NCI-H1694 treated with DMSO at 0.1 percent for 48 hours (cell line): ENCODE measurements at places on chromosomes 4 and X.

DNA sequence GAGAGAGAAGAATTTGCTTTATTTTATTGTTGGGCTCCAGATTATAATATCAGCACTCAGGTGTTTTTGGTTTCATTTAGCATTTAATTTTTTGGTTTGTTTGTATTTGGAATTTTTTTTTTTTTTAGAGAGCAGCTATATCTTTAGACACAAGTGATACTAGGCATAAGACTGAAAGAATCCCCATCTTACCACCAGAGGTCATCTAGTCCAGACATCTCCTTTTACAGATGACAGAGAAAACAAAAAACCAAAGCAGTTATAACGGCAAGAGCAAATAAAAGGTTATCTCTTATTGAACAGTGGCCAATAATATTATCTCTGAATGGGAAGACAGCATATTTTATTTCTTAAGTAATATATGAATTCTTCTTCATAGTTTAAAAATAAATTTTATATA lies 22.8 kb downstream of the USP38 start:
- no peak for DNase-seq

DNA sequence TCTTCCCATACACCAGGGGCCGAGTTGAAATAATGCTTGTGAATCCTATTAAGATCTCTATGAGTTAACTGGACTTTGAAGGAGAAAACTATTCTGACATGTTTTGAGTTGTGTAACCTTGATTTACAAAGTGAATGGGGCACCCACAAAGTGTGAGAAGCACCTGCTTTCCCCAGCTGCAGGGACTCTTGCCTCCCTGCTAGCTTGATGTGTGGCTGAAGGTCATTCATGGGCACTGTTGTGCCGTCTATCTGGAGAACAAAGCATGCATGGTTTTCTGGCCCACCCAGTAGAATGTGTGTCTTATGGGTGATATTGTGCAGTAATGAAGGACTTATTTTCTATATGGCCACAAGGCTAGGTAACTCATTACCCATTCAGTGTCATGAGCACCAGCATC lies 53.1 kb downstream of the TSPAN7 start:
- DNase-seq: no peak

DNA sequence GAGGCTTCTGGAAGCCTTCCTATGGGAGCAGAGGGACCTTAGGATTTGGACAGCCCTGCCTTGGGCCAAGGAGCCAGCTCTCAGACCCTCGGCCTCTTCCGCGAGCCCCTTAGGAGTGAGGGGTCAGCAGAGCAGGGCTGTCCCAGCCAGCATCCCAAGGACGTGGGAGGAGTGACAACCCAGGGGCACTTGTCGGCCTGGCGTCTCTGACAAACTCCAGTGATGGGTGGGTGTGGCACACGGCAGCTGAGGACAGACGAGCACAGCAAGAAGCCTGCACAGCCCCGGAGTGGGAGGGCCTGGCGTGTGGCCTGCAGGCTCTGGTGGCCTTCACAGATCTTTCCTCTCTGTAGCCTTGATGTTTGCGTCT lies 11.6 kb upstream of the TNIP2 start:
- no peak for DNase-seq

DNA sequence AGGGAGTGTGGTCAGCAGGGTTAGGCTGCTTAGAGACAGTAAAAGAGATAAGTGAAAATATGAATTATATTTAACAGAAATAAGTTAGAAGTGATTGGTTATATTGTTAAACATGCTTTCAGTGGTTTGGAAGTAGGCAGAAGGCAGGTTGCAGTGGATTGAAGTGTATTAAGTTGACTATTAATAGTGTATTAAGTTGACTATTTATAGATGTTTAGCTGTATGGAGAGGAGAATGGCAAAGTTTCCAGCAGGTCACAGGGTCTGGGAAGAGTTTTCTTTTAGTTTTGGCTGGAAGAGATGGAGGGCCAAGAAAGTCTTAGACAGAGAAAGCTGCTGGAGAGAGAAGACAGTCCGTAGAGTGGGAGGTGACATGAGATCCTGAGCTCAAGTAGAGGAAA lies 7.9 kb downstream of the SMIM20 start:
- no peak for DNase-seq

GRCh38 chr4:125765941-125766340 lies 451.2 kb downstream of the FAT4 start:
- no peak for DNase-seq

DNA sequence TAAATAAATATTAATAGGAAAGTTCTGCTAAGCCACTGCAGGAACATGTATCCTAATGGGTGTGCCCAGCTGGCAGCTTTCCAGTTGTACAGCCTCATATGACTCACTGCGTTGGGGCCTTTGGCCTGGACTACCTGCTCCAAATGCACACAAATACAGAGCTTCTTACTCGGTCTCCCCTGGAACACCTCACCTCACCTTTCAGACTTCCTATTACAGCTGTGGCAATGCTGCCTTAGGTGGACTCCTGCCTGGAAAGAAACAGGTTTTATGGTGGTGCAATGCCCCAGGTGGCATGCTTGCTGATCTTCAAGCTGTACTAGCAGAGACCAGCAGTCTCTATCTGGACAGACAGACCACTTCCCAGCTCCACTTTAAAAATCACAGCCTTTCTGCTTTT lies 85.7 kb upstream of the EXOC1L start:
- DNase-seq: no peak

DNA sequence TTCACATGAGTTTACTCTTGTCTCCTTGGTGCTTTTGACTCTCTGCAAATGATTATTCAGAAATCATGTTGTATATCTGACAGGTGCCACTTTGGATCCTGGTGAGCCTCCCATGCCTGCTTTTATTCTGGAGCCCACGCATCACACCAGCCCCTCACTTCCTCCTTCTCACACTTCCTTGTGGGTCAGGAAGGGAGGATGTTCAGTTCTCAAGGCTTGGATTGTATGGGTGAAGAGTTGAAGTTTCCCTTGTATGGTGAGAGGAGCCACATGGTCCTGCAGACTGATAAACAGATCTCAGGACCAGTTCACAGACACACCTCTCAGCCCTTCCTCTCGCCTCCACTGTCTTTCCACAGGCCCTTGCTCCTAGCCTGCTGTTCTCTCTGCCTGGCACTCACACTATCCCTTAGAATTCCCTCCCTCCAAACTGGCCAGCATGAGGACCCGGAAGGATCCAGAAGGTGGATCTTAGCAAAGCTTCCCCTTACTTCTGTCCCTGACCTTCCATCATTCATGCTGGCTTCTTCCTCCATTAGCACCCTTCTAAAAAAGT lies 92.1 kb downstream of the STK32B start:
- no peak for DNase-seq

- DNase-seq: no peak
Measured at GRCh38 chrX:45134775-45135174, 65.9 kb downstream of the DIPK2B start.

- DNase-seq: no peak
Measured at GRCh38 chrX:153974003-153974725, 1.6 kb downstream of the TMEM187 start.

DNA sequence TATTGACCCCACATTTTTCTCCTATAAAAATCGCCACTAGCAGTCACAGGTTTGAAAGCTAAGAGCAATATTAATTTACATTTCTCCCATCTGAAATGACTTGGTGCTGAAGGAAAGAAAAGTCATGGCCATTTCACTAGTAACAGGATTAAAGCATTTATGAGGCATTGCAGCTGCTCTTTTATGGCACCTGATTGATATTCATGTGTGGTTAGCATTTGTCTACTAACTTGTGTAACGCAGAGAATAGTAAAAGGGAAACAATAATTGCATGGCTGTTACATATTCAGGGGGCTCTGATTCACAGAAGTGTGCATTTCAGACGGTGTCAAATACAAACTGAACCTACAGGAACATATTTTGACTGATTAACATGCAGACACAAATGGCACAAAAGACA lies 5.2 kb downstream of the PCDH19 start:
- no peak for DNase-seq

- no peak for DNase-seq
Measured at GRCh38 chr4:174334628-174335027, 50.9 kb downstream of the CEP44 start.

DNA sequence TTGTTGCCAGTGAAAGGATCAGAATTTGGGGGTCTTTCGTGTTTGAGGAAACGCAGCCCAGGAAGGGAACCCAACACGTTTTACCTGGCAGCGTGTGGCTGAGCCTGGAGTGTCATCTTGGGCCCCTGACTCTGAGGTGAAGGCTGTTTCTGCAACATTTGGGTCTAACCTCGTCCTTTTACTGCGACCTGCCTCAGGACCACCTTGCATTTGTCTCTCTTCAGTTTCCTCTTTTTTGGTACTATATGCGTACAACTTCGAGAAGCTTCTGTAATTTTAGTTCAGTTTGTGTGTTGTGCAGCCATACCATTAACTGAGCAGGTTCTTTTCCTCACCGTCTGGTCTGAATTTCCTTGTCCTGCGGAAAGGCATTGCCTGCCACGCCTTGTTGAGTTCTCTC lies 61.5 kb downstream of the TMEM131L start:
- DNase-seq: no peak

DNA sequence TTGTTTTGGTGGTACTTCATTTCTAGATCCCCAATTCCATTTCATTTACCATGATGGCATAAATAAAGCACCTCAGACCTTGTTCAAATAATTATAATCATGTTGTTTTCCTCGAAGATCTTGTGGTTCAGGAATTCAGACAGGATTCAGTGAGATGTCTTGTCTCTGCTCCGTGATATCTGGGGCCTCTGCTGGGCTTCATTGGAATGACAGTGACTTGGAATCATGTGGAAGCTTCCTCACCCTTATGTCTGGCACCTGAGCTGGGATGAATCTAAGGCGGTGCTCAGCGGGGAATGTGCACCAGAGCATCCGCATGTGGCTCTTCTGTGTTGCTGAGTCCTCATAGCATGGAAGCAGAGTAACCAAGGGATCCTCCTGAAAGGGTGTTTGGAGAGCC lies 132.2 kb downstream of the VEGFC start:
- no peak for DNase-seq

- no peak for DNase-seq
Measured at GRCh38 chr4:101178731-101179130, 168.6 kb downstream of the PPP3CA start.

- no peak for DNase-seq
Measured at GRCh38 chrX:20394451-20394850, 127.7 kb upstream of the RPS6KA3 start.

DNA sequence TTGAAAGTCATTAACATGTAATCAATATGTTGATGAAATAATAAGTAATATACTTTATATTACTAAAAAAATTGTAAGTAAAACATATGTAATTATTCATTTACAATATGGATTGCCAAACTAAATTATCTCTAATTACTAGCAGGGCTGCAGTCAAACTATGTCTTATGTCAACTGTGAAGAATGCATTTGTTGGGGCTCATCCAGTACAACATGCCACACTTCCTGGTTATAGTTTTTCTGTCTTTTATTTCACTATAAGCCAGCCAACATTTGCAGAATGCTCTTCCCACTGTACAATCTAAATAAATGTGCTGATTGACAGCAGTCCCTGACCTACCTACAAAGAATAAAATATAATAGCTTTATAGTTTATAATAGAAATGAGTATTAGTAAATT lies 975.4 kb upstream of the NDST4 start:
- DNase-seq: no peak

- no peak for DNase-seq
Measured at GRCh38 chr4:84563002-84563401, 19.9 kb upstream of the CDS1 start.

DNA sequence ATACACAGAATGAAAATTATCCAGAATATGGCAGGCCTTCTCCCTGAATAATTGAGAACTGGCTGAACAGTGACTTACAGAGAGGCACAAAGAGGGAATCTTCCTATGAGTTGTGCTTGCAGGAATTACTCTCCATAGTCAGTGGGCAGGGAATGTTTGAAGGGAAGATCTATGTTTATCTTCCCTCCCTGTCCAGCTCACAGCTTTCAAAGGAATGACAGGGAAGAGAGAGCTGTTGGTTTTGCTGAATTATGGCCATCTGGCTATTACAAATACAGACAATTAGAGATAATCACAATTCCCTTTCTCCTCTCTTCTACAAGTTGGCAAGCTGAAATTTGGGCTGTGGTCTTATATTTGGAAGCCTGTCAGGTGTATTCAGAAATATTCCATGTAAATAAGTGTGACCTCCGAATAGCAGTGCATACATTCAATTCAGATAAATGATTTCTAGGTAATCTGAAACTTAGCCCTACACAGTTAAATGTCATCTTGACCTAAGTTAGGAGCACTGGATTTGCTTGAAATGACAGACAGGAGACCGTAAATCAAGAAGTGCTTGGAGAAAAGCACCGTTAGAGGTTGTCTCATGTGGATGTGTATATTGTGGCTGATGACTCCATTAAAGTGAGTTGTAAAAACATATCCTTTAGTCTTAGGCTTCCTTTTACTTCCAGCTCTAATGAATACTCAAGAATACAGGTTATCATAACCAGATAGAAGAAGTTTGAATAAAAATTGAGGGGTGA lies 136.8 kb downstream of the C4orf33 start:
- DNase-seq: no peak

- no peak for DNase-seq
Measured at GRCh38 chrX:1164322-1165288, 47.8 kb downstream of the CRLF2 start.

DNA sequence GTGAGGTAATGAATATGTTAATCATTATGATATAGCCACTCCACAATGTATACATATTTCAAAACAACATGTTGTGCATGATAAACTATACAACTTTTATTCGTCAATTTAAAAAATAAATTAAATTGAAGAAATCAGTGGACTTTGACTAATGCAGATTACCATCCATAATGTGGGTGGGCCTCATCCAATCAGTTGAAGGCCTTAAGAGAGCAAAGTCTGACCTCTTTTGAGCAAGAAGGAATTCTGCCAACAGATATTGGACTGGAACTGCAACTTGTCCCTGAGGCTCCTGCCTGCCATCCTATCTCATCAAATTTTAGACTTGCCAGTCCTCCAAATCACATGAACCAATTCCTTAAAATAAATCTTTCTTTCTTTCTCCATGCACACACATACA lies 57.4 kb upstream of the SLC16A2 start:
- DNase-seq: no peak

GRCh38 chr4:185257086-185257485 lies 47.7 kb downstream of the SNX25 start:
- DNase-seq: no peak

GRCh38 chr4:22071749-22072148 lies 123.2 kb upstream of the KCNIP4 start:
- DNase-seq: no peak

DNA sequence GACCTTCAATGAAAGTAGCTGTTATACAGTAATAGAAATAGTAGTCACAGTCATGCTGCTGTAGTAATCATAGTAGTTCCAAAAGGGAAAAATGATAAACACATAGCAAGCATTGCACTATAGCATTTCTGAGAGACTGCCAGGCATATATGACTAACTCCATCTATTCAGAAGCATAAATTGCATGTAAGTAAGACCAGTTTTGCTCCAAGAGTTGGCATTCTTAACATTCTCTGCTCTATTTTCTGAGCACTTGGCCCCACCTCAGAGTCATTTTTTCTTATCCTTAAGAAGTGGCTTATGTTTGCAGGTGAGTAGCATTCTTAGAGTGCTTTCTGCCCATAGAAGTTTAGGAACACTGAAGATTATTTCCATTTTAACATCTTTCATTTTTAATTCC lies 490.3 kb upstream of the TECRL start:
- DNase-seq: no peak
